ENCODE measurements at places on chromosomes 12 and 14. TPM values are rescaled to one million over a fixed set of nuclear protein-coding genes. Genes with fewer than 3 reads are reported as not detected.

The TMEM117 gene
- 9.9 TPM for total RNA-seq

The SPIC gene
- total RNA-seq: not detected

The KICS2 gene
- 3.8 TPM for total RNA-seq

The RERG gene
- total RNA-seq: not detected

The DICER1 gene
- total RNA-seq: 106 TPM

The GLT8D2 gene
- total RNA-seq: 46.0 TPM

The NOS1 gene
- not detected for total RNA-seq

Data from fibroblast of the aortic adventitia (primary cell).